ENCODE measurements at places on chromosomes 12 and 14. TPM values are rescaled to one million over a fixed set of nuclear protein-coding genes. Genes with fewer than 3 reads are reported as not detected.

GRCh38 chr14:99606359-99606758, 2.4 kb upstream of the CCDC85C start:
- no peak overlapping the region for H3K4me3 ChIP-seq
- H3K36me3 ChIP-seq, result no peaks in the 10 kb centered on the region
- H3K27me3 ChIP-seq, result no peaks in the 10 kb centered on the region
- H3K4me1 ChIP-seq, result peaks cover 5% of the 10 kb centered on the region
- no peak for DNase-seq

DNA sequence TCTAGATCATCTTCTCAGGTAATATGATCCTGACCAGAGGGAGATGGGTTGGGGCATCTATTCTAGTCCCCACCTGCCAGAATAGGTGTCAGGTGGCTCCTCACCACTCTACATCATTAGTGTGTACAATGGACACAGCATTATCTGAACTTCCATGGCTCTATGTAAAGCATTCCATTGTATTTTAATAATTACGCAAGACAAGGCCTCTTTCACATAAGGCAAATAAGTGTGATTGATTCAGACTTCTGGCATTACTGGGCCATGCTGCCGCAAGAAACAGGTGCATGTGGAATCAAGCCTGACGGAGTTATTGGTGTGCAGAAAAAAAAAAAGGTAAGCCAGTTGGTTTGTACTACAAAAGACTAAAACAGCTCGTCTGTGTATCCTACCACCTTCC, 3.1 kb upstream of the DDHD1 start:
- no peak overlapping the region for H3K27ac ChIP-seq
- no peaks in the 10 kb centered on the region for H3K36me3 ChIP-seq
- no peak overlapping the region for H3K4me3 ChIP-seq
- H3K27me3 ChIP-seq, result no peaks in the 10 kb centered on the region

DNA sequence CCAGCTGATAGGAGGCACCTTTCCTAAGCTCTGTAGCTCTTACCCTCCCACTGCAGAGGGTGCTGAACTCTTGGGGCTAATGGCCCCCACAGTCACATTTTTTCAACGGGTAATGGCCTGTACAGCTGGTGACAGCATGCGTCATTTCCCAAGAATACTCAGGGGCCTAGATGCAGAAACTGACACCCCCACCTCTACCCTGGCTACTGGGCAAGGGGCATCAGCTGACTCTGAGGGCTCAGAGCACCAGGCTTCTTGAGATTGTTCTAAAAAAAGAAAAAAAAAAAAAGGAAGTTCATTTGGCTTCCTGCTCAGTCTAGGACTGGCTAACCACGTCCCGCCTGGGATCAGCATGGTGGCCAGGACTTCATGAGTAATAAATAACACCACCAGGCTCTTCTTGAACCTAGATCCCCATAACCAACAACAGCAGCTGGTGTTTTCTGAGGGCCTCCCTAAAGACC, 35.2 kb downstream of the ZFP36L1 start:
- no peaks in the 10 kb centered on the region for H3K36me3 ChIP-seq
- H3K27ac ChIP-seq, result no peak overlapping the region
- H3K4me3 ChIP-seq, result no peak overlapping the region
- H3K27me3 ChIP-seq, result no peaks in the 10 kb centered on the region
- peaks cover 27% of the 10 kb centered on the region for H3K4me1 ChIP-seq

DNA sequence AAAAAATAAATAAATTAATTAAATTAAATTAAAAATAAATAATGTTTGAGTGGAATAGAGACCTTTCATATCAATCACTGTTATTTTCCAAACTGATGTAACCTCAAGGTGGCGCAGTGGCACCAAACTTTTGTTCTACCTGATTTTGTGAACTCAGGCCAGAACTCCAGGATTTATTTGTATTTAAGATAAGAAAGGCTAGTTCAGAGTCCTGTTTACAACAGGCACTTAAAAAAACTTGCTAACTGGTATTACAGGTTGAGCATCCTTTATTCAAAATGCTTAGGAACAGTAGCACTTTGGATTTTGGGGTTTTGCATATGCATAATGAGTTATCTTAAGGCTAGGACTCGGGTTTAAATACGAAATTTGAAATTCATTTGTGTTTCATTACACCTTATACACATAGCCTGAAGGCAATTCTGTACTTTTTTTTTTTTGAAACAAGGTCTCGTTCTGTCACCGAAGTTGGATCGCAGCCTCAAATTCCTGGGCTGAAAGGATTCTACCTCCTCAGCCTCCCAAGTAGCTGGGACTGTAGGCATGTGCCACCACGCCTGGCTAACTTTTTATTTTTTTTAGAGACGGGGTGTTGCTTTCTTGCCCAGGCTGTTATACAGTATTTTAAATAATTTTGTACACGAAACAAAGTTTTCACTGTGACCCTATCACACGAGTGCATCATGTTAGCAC, 32.4 kb downstream of the YY1 start:
- no peak overlapping the region for H3K4me3 ChIP-seq
- peak; percentile 48 for DNase-seq
- peaks cover 25% of the 10 kb centered on the region for H3K36me3 ChIP-seq
- no peaks in the 10 kb centered on the region for H3K4me1 ChIP-seq

DNA sequence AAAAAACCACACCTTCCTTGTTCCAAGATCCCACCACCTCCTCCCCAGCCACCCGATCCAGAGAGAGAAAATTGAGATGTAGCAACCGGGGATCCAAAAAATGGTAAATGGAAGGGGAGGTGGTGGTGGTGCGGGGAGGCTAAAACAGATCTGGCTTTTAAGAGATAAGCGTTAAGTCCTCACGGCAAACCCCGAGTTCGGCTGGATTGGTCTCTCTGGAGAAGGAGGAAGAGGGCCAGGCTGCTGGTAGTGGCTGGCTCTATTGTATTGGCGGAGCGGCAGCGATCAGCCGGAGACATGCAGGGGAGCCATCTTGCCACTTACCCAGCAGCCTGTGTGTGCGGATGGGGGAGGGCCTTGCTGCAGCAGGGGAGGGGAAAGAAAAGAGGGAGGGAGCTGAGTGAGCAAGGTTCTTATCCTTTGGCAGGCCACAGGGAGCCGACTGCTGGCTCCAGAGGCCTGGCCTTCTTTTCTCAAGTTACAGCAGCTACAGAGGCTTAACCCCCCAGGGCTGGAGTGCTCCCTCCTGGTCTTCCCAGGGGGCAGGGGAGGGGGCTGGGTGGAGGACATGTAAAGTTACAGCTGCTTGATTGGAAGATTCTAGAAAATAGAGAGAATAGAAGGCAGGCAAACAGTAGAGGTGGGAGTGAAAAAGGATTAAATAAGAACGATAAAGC, 14.1 kb upstream of the CDH24 start:
- peak overlapping the region; percentile 51 for H3K27ac ChIP-seq
- H3K4me1 ChIP-seq, result peaks cover 41% of the 10 kb centered on the region
- no peaks in the 10 kb centered on the region for H3K27me3 ChIP-seq
- peak overlapping the region; percentile 53 for H3K4me3 ChIP-seq
- peak; percentile 76 for DNase-seq
- H3K36me3 ChIP-seq, result peaks cover 7% of the 10 kb centered on the region

- H3K4me3 ChIP-seq, result no peak overlapping the region
- H3K27ac ChIP-seq, result no peak overlapping the region
- no peak for DNase-seq
- no peaks in the 10 kb centered on the region for H3K27me3 ChIP-seq
- peaks cover 6% of the 10 kb centered on the region for H3K4me1 ChIP-seq
Measured at GRCh38 chr14:49049711-49050110, 536.5 kb downstream of the RPS29 start.

GRCh38 chr14:79701371-79701770, 509.9 kb downstream of the DIO2 start:
- no peaks in the 10 kb centered on the region for H3K27me3 ChIP-seq
- no peaks in the 10 kb centered on the region for H3K4me1 ChIP-seq
- no peak overlapping the region for H3K4me3 ChIP-seq
- H3K27ac ChIP-seq, result no peak overlapping the region
- H3K36me3 ChIP-seq, result no peaks in the 10 kb centered on the region
- no peak for DNase-seq

- peak; percentile 59 for DNase-seq
- H3K4me3 ChIP-seq, result peak overlapping the region; percentile 20
- peak overlapping the region; percentile 42 for H3K27ac ChIP-seq
- no peaks in the 10 kb centered on the region for H3K27me3 ChIP-seq
Measured at GRCh38 chr12:92502417-92503028, 200.3 kb upstream of the PLEKHG7 start.

- no peak overlapping the region for H3K4me3 ChIP-seq
- H3K4me1 ChIP-seq, result no peaks in the 10 kb centered on the region
- DNase-seq, result no peak
- no peak overlapping the region for H3K27ac ChIP-seq
- H3K36me3 ChIP-seq, result no peaks in the 10 kb centered on the region
Measured at GRCh38 chr14:74147571-74147970, 62.8 kb downstream of the LIN52 start.

DNA sequence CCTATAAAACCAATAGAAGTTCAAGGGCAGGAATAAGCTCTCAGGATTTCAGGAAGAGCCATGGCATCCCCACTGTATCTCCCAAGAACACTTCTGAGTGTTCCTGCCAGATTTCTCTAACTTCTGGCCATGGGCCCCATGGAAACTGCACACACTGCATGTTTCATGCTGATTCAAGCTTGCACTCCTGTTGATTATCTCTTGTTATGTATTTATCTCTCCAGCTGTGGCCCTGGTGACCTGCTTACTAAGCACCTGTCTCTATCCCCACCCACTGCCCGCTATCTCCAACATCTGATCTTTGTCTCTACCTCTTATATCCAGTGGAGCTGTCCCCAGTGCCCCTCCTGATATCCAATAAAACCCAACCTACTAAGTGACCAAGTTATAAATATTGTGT, 285.3 kb downstream of the PDZRN4 start:
- no peak for DNase-seq
- no peaks in the 10 kb centered on the region for H3K36me3 ChIP-seq
- H3K27me3 ChIP-seq, result no peaks in the 10 kb centered on the region
- H3K27ac ChIP-seq, result no peak overlapping the region
- no peak overlapping the region for H3K4me3 ChIP-seq

GRCh38 chr12:104215638-104216297, at the start of gene TXNRD1:
TXNRD1 (plus strand) TSS chr12:104215779; CDS start chr12:104215803, 24 bp downstream.
- DNase-seq, result peak; percentile 91
- H3K27me3 ChIP-seq, result no peaks in the 10 kb centered on the region
- peaks cover 12% of the 10 kb centered on the region for H3K4me1 ChIP-seq
- no peak within 1 kb of the TSS for H3K27ac ChIP-seq
- H3K36me3 ChIP-seq, result no peaks in the 10 kb centered on the region

GRCh38 chr12:117724543-117724942, 244.2 kb downstream of the KSR2 start:
- H3K4me3 ChIP-seq, result no peak overlapping the region
- H3K4me1 ChIP-seq, result no peaks in the 10 kb centered on the region
- no peak overlapping the region for H3K27ac ChIP-seq
- no peaks in the 10 kb centered on the region for H3K36me3 ChIP-seq

- no peak overlapping the region for H3K27ac ChIP-seq
- H3K4me3 ChIP-seq, result no peak overlapping the region
- H3K27me3 ChIP-seq, result no peaks in the 10 kb centered on the region
- no peak for DNase-seq
- H3K4me1 ChIP-seq, result no peaks in the 10 kb centered on the region
Measured at GRCh38 chr14:101520621-101521472, 40.4 kb upstream of the DIO3 start.

DNA sequence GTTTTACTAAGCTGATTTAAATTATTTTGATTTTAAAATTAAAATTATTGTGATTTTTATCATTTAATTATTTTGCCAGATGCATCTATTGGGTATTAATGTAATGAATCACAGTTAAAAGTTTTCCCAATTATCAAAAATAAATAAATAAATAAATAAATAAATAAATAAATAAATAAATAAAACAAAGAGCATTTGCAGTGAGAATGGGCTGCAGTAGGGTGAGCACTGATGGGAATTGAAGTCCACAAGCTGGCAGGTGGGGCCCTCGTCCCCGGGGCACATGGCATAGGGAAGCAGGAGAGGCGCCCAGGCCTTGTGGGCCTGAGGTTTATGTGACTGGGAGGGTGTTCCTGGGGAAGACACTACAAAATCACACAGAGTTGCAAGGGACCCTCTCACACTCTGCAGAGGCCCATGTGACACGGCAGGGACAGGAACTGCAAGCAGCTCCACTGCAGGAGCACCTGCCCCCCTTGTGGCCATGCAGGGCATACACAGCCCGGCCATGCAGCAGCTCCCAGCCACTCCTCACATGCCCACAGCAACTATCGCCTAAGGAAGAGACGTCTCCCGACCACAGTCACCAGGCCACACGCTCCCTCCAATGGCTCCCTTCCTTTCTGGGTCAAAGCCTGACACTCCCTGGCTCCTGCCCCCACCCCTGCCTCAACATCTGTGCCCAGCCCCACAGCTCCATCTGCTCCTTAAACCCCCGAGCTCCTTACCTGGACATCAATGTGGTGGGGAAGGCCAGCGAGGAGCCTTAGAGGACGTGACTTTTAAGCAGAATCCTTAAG, 256.3 kb upstream of the SFSWAP start:
- no peak overlapping the region for H3K27ac ChIP-seq
- DNase-seq, result no peak
- no peaks in the 10 kb centered on the region for H3K4me1 ChIP-seq
- no peaks in the 10 kb centered on the region for H3K27me3 ChIP-seq

GRCh38 chr14:98173305-98173704, 1098.7 kb downstream of the BCL11B start:
- H3K27ac ChIP-seq, result no peak overlapping the region
- no peaks in the 10 kb centered on the region for H3K27me3 ChIP-seq
- no peaks in the 10 kb centered on the region for H3K4me1 ChIP-seq
- H3K36me3 ChIP-seq, result no peaks in the 10 kb centered on the region
- no peak overlapping the region for H3K4me3 ChIP-seq

- no peak overlapping the region for H3K27ac ChIP-seq
- DNase-seq, result no peak
- H3K36me3 ChIP-seq, result no peaks in the 10 kb centered on the region
- H3K27me3 ChIP-seq, result no peaks in the 10 kb centered on the region
- peaks cover 3% of the 10 kb centered on the region for H3K4me1 ChIP-seq
Measured at GRCh38 chr14:54685286-54685845, 118.4 kb downstream of the SAMD4A start.

- H3K27me3 ChIP-seq, result no peaks in the 10 kb centered on the region
- no peak for DNase-seq
- peaks cover 38% of the 10 kb centered on the region for H3K4me1 ChIP-seq
- no peaks in the 10 kb centered on the region for H3K36me3 ChIP-seq
Measured at GRCh38 chr14:22388669-22389595, 200.1 kb downstream of the DAD1 start.

DNA sequence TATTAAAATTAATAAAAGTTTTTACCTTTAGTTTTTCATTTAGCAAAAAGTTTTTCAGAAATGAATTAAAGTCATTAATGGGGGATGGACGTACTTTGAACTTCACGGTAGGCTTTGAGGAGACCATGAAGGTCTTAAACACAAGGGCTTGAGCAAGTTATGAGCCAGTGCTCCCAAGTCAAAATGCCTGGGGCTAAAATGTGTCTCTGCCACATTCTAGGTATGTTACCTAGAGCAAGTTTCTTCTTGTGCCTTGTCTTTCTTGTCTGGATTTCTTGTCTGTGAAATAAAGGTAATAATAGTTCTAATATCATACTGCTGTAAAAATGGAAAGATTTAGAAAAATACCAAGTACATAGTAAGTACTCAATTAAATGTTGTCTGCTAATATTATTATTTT, 132.7 kb upstream of the USP15 start:
- H3K4me1 ChIP-seq, result no peaks in the 10 kb centered on the region
- no peaks in the 10 kb centered on the region for H3K36me3 ChIP-seq
- DNase-seq, result no peak
- H3K27ac ChIP-seq, result no peak overlapping the region

KRT3 gene
- total RNA-seq, result not detected

CLEC2D gene
- 426 TPM for total RNA-seq

OSBPL8 gene
- total RNA-seq, result 116 TPM

CREBL2 gene
- total RNA-seq, result 20.2 TPM

FOXM1 gene
- total RNA-seq, result 0.84 TPM

RND1 gene
- total RNA-seq, result 18.7 TPM

HOXC9 gene
- total RNA-seq, result not detected

SLC6A13 gene
- 0.19 TPM for total RNA-seq

GLIPR1 gene
- 119 TPM for total RNA-seq

RDH11 gene
- 32.8 TPM for total RNA-seq

USP44 gene
- total RNA-seq, result 7.0 TPM
